Left ventricle myocardium superior (tissue), 1 donor: ENCODE measurements at places on chromosomes 16 and 17.

DNA sequence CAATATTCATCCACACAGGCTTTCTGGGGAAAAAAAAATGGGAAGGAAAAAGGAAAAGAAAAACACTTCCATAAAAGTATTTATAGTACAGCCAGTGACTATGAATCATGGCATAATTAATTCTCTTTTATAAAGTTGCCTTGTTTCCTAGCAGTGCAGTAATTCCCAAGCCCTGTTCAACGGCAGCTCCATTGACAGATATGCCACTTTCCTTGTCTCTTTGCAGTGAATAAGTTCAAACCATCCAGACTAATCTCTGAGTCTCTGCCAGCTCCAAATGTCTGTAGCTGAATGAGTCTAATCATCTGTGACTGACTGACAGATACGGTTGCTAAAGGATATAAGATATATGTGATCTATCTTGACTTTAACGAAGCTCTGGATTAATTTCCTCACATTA is 52.9 kb upstream of the KCNJ16 start:
- no peak for DNase-seq

- DNase-seq: no peak
These were observed 141.2 kb downstream of the PRKCA start for GRCh38 chr17:66443606-66444005.

DNA sequence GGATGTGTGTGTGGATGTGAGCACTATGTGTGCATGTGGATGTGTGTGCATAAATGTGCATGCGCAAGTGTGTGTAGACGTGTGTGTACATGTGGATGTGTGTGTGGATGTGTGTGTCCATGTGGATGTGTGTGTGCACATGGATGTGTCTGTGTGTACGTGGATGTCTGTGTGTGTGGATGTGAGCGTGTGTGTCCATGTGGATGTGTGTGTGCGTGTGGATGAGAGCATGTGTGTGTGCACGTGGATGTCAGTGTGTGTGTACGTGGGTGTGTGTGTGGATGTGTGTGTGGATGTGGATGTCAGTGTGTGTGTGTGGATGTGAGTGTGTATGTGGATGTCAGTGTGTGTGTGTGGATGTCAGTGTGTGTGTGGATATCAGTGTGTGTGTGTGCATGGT is 63.6 kb upstream of the DOC2B start:
- peak; percentile 5 for DNase-seq

DNA sequence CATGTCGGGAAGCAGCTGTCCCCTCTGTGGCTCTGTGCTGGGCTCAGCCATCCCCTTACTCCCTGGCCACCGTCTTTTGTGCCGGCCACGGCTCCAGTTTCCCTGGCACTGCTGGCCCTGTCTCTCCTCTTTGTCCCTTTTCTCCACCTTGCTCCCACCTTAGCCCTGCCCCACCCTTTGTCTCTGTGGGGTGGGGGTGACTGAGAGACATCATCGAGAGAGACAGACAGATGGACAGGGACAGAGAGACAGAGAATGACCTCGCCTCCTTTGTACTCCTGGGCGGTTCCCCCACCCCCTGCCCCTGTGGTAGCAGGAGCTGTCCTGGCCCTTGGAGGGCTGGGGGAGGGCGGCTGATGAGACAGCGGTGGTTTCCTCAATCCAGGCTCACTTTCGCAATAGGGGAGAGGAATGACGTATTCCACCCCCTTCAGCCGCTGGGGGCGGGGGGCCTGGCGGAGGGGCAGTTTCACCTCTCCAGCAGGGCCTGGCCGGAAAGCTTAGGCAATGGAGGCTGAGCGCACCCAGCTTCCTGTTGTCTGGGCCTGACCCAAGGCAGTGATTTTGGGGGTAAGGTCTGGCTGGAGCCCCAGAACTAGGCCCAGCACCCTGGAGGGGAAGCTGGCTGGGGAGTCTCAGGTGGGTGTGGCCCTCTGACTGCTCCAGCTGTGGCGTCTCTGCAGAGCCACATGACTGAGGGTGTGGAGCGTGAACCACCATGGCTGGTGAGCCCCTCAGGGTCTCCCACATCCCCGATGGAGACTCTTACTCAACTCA is 7.3 kb downstream of the FMNL1 start:
- DNase-seq: peak; percentile 91
